ENCODE measurements at places on chromosomes 11 and 22.

DNA sequence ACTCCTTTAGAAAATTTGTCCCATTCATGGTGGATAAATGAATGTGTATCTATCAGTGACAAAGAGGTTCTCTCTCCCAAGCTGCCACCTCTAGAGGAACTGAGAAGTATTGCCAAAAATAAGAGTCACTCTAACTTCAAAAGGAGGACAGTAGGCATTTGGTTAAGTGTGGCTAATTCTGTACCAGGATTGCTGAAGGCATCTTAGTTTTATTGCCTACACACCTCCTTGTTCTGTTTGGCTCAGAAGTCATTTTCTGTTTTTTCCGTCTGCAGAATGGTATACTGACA is 189.0 kb upstream of the MPPED2 start:
- DNase-seq = no peak

DNA sequence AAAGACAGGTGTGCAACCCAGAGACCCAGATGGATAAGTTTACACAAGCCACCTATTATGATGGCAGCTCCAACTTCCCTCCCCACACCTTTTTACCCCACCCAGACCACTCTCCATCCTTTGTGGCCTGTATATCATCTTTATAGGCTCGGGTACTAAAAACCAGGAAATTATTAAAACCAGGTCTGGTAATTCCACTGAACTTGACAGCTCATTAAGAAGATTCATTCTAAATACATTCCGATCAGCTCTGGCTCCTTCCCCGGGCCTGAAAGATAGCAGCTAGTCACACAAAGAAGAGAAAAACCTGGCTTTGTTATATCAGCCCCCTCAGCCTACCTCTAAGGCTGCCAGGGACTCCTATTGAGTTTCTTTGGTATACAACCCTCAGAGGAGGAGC is 67.9 kb upstream of the API5 start:
- DNase-seq = no peak

GRCh38 chr11:119729951-119730613 is 1.1 kb upstream of the NECTIN1 start:
- no peak for DNase-seq

DNA sequence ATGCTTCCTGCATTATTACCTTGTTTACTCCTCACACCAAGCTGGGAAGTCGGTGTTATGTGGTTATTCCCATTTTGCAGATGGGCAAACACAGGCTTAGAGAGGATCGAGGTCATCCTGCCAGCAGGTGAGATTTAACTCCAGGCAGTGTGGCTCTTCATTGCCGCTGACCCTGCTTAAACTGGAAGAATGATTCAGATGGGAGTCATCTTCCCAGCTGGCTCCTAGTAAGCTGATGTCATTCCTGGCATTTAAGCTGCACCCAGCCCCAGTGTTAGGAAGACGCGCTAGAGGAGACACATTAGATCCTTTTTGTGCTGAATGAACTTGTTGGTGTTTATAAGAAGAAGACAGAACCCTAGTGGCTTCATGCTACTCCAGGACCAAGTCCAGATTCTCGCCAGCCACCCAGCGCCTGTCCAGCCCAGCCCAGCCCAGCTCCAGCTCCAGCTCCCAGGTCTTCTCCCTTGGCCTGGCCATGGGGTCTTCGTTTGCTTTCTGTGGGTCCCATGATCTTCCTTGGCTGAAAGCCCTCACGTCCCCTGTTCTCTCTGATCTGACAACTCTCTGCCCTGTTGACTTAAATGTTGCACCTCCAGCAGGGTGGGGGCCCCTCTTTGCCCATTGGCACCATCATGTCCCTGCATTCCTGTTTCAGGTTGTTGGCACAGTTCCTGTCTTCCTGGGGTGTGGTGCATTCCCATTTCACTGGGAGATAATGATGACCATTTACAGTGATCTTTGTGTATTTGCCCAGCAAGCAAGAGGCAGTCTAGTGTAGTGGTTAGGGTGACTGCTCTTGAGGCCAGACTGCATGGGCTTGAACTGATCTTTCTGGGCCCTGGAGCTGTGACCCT is 13.6 kb downstream of the PARVB start:
- no peak for DNase-seq

GRCh38 chr11:78218707-78219492 is 30.2 kb downstream of the USP35 start:
- DNase-seq = no peak

DNA sequence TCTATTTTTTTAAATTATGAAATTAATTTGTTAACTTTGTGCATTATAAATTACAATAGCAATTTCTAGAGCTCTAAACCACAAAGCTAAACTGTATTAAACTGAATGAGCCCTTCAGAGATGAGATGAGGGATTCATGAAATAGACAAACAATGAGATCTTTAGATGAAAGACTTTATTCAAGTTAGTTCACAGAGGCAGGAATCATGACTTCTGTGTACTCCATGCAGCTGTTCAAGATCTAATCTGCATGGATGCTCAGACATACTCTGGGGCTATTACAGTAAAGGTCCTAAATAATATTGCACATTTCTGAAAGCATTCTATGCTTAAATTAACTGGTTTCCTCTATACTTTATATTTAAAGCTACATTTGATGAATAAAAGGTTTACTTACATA is 122.7 kb downstream of the FCHSD2 start:
- DNase-seq = no peak

DNA sequence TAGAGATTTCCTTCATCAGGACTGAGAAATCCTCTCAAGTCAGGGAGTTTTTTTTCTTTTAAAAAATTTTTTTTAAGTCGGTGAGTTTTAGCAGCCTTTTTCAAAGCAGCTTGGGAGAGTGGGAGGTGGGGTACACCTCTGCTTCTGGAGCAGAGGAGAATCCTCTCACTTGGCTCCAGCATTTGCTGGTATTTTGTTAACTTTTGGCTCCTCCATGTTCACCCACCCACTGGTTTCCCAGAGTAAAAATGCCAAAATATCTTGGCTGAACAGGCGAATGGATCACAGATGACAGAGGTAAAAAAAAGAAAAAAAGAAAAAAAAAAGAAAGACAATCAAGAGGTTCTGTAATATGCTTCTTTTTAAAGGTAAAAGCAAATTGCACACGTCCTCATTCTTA is 68.0 kb downstream of the GAB2 start:
- no peak for DNase-seq

DNA sequence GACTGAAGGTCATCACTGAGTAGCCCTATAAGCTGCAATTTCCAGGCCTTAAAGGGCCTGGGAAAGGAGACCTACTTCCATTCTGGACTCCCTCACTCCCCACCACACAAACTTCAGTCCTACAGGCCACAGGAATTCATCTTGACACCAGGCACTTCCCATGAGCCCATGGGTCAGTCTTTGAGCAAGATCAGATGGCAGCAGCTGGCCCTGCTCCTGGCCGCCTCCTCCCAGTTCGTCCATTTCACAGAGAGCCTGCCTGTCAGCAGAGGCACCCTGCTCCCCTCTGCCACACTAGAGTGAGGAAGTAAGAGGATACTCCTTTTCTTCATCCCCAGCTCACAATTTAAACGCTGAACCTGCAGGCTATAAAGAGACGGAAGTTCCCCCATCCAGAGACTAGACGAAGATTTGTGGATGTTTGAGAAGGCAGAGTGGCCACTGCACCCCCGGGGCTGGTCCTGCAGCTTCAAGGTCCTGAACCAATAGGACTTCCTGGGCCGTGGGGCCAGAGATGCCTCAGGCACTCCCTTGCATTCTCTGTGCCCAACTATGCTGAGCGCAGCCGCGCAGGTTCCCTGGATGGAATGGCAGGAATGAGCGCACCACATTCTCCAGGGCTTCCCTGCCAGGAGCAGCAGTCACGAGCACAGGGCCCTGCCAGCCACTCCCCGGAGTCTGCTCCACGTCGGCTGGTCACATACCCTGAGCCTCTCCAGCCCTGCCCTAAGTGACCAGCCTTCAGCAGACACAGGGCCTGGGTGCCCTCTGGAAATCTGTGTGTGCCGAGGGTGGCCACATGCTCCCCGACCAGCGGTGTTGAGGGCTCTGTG is 33.5 kb upstream of the BID start:
- no peak for DNase-seq

DNA sequence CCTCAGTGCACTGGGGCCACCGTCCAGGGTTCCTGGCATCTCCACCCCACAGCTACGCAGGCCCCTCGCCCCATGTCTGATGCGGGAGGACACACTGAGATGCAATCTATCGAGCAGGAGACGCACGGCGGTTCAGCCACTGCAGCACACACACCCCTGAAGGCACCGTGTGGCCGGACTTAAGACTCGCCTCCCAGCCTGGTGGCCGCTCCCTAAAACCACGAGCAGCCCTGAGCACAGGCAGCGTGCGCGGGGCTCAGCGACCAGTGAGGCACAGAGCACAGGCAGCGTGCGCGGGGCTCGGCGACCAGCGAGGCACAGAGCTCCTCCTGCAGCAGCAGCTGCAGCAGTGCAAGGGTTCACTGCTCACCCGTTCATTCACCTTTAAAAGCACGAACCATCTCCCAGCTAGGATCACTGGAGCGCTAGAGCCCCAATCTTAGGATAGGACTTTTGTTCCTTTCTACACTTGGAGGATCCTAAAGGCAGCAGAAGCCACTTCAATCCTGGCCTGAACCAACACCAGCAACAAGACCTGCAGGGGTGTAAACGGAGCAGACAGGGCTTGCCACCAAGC is 31.4 kb downstream of the TOLLIP start:
- DNase-seq = no peak

- DNase-seq = no peak
These were observed 49.9 kb upstream of the CD5 start for GRCh38 chr11:61052182-61052972.

- DNase-seq = no peak
These were observed 46.8 kb downstream of the BBOX1 start for GRCh38 chr11:27087432-27087831.

DNA sequence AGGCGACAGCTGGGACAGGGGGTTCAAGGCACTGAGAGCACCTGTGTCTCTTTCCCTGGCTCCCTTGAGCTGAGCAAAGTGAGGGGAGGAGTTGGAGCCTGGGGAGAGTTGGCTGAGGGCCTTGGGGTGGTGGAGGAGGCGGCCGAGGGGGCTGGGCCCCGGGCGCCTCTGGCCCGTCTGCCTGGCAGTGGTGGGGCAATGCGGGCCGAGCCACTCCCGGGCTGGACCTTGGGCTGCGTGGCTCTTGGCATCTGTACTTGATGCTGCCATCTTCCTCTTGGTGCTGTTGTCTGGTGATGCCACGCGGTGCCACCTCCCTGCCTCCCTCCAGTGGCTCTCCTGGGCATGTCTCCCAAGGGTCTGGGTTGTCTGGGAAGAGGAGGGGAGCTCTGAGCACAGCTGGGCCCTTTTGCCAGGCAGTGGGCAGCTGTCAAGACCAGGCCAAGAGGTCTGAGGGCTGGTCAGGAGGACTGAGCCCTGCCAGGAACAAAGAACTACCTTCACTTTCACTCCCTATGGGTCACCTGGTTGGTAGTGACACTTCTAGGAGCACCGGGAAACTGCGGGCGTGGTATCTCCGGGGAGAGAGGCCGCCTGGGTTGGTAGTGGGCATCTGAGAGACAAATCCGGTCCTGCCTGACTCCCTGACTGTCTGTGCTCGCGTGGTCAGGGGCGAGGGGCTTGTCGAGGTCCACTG is 1.3 kb downstream of the GRIK4 start:
- no peak for DNase-seq

GRCh38 chr22:27673839-27674238 is 127.7 kb downstream of the MN1 start:
- no peak for DNase-seq

DNA sequence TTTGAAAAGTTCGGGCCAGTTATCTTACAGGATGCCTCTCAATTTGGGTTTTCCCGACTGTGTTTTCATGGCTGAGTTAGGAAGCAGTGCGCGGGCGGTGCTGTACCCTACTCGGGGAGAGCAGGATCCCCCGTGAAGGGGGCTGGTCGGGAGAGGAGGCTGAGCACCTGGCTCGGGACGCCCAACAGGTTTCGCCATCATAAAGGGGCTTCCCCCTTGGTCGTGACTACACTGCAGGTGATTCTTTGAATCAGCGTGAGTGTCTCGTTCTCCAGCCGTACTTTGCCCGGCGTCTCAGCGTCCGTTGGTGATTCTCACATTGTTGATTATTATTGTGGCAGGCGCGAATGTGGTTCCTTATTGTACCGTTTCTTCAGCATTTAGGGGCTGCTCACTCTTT is 46.6 kb downstream of the ST14 start:
- DNase-seq = no peak

DNA sequence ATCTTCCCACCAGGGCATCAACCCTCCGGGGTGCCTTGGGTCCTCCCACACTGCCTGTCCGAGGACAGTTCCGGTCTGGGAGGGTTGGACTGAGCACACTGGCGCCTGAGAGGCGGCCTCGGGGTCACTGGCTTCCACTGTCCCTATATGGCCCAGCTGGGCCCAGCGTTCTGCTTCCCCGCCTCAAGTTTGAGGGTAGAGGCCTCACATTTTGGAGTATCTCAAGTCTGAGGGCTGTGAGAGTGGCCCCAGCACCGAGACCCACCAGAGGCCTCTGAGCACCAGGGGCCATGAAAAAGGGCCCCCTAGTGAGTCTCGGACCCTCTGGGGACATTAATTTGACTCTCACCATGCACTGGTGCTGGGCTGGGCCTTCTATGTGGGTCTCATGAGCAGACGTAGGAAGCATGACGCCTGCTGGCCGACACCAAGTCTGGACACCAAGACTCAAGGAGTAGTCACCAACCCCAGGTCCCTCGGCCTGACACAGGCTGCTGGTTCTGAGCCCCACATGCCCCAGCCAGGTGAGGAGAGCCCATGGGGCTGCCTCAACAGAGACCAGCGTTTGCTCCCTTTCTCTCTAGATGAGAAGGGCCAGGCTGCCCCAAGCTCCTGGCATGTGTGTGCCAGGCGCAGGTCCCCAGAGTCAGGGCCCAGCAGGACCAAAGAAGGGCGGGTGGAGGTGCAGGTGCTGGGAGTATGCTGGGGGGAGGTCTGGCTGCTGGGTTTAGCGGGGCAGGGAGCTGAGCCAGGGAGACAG is 27.5 kb downstream of the ARVCF start:
- DNase-seq = no peak

DNA sequence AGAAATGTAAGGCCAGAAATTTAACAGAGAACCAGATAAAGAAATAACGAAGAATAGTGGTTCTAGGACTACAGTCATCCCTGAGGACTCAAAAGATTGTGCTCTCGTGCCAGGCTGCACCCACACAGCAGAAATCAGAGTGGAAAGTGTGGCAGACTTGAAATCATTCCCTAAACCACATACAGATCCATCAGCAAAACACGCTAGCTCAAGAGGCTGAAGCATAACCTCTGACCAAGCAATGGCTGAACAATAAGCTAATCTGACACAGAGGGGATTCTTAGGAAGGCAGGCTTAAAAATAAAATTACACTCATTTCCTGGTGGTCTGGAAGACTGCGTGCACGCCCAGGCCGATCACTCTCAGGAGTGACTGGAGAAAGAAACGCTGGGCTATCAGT is 19.0 kb downstream of the NCF4 start:
- DNase-seq = no peak

- DNase-seq = no peak
These were observed 204.2 kb upstream of the TBCEL start for GRCh38 chr11:120819437-120820365.

DNA sequence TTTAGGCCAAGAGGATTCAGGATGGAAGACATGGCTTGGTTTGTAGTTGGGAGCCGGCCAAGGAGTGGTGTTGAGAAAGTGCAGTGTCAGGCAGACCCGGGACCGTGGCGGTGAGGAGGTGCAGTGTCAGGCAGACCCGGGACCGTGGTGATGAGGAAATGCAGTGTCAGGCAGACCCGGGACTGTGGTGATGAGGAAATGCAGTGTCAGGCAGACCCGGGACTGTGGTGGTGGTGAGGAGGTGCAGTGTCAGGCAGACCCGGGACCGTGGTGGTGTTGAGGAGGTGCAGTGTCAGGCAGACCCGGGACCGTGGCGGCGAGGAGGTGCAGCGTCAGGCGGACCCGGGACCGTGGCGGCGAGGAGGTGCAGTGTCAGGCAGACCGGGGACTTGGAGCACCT is 59.7 kb downstream of the LRP5 start:
- DNase-seq = no peak

Measured in stimulated activated CD8-positive, alpha-beta memory T cell treated with anti-CD3 and anti-CD28 coated beads, Interleukin-7, amount 100 ng/mL, for 48 hours (primary cell).